HS-5 (cell line): ENCODE measurements at places on chromosomes 6 and 20.

GRCh38 chr20:32983459-32984112 is 20.6 kb downstream of the SUN5 start:
- DNase-seq = no peak

- peak; percentile 58 for DNase-seq
Observed at GRCh38 chr6:13522656-13523055, 35.3 kb upstream of the GFOD1 start.

- no peak for DNase-seq
Observed at GRCh38 chr6:119090256-119090655, 11.8 kb upstream of the FAM184A start.

- DNase-seq = no peak
Observed at GRCh38 chr20:50226093-50226974, 35.7 kb downstream of the CEBPB start.

DNA sequence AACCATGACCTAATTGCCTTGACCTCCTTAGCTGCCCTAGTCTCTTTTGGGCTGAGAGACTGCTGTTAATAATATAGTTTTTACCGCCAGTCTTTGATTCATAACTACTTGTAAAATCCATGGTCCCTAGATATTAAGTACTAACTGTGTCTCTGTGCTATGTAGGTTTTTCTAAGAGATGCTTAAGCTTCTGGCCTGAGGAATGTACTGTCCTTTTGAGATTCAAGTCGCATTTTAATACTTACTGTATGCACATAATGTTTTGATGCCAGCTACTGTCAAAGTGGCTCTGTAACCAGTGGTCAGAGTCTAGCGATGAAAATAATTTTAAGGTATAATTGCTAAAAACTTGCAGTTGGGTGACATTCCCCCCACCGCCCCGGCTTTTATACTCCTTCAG is 2.1 kb downstream of the AKAP12 start:
- DNase-seq = no peak
